Stimulated activated naive CD4-positive, alpha-beta T cell treated with Interleukin-2 at 50 U/mL for 16 hours (primary cell): ENCODE measurements at places on chromosomes 2 and 18.

GRCh38 chr18:36850527-36851201 is 21.7 kb downstream of the KIAA1328 start:
- no peak for DNase-seq

- DNase-seq = no peak
These were observed 829.2 kb downstream of the ERBB4 start for GRCh38 chr2:211709389-211709788.

DNA sequence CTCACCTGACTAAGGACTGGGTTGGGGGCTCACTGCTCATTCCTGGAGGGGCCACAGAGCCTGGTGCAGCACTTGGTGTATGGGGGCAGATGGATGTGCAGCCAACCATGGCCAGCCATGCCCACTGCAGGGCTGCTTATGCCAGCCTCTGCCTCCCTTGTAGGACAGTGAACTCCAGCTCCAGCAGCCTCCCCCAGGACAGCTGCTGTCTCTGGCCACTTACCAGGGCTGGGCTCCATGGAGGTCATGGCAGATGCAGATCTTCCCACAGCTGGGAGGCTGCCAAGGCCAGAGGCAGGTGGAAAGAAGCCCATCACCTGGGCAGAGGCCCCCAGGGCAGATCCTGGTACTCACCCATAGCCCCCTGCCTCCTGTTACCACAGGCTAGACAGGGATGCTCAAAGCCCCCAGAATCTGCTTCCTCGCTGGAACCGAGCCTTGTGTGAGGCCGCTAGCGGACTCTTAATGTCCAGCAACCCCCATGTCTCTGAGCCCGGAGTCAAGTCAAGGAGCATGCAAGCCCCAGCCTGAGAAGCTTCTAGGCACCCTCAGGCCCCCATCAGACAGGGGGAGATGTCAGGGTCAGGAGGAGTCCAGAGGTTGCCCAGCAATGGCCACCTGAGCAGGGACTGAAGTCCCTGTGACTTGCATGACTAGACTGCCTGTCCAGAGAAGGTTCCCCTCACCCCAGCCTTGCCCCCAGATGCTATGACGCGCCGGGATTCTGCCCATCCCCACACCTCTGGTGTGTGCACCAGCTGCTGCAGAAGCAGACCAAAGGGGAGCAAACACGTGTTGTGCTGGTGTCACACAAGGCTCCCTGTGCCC is 123.6 kb downstream of the TWIST2 start:
- DNase-seq = no peak

DNA sequence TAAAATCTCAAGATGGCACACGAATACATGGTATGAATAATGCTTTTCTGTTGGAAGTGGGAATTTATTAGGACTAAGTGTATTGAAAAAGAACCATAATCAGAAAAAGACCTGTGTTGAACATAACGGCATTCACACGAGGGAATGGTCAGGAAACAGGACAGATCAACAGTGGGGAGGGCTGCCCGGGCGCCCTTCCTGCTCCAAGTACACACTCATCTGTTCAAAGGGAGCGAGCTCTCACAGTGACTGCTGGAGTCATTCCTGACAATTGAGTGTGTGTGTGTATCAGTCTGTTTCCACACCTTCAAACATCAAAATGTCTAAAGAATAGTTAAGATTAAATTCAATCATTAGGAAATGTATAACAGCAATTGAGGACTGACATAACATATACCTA is 167.2 kb downstream of the HDAC4 start:
- DNase-seq = no peak

DNA sequence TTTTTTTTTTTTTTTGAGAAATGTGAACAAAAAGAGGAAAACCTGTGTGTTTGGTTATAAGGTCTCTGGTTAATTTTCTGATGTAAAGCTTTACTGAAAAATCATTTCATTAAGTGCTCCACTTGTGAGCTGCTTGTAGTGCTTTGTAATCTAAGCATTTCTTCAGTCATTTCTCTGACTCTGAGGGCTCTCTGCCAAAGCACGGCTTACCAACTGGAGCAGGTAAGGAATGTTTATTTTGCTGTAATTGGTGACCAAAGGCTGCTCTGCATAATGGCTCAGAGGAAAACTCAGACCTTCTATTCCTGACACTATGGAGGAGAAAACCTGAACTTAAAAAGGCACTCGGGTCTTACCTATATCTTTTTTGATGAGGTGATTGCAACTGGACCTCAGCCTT is 848.8 kb downstream of the MBD2 start:
- DNase-seq = no peak

GRCh38 chr2:230899786-230900185 is 25.3 kb downstream of the GPR55 start:
- peak; percentile 49 for DNase-seq

DNA sequence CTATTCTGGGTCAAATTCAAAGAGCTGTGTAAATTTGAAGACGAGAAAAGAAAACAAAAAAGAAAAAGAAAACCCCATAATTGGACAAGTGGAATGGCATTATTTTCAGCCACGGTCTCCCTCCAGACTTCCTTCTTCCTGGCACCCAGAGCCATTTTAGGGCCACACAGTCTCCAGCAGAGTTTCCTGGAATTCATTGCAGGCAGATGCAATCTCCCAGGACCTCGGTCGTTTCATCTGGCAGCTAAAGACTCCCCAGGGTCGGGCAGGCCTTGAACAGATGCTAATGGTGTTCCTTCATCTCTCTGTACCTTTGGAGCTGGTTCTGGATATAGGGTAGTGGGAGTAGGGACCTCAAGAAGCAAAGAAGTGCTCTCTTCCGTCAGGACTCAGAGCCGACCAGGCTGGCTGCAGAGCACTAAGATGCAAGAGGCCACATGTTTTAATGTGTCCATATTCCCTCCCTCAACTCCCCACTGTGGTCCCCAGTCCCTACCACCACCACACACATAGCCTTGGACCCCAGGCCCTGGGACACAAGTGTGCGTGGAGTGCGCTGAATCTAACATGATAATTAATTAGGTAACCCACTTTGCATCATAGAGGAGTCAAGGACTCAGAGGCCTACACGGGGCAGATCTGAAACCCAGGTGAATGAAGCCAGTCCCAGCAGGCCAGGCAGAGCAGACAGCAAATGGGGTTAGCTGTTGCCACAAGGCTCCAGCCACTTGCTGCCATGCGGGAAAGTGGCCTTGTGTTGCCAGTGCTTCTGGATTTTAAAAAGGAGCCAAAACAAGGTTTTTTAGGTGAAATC is 109.3 kb upstream of the ATL2 start:
- no peak for DNase-seq

DNA sequence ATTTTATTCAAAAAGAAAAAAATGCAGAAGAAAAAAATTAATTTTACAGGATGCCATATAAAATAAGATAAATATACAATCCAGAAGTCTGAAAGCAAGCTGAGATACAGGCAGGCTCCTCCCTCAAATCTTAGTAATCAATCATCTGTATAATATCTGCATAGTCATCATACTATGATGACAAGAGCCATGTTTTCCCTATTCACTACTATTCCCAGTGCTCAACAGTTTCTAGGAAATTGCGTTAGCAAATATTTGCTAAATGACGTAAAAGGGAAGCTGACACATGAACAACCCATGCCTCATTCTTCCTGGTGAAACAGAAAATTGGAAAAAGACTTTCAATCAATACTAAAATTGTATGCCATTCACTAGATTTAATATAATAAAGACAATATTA is 793.2 kb downstream of the SUCLG1 start:
- DNase-seq = no peak

DNA sequence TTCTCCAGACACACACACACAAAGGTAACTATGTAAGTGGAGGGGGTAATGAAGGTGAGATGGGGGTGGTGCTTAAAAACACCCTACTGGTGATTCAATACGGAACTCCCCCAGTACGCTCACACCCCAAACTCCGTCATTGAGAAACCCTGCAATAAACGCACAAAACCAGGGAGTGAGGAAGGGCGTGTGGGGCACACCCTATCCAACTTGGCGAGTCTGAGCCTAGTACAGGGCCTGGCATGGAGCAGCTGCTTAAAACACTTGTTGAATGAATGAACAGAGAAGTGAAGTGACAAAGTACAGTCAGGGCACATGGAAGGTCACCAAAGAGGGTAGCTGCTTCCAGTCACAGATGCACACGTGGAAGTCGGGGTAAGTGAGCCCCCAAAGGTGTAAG is 146.8 kb upstream of the SMAD2 start:
- no peak for DNase-seq

GRCh38 chr2:111194835-111195621 is 74.3 kb downstream of the BCL2L11 start:
- no peak for DNase-seq

- no peak for DNase-seq
These were observed 573.8 kb downstream of the TSN start for GRCh38 chr2:122329278-122329677.

DNA sequence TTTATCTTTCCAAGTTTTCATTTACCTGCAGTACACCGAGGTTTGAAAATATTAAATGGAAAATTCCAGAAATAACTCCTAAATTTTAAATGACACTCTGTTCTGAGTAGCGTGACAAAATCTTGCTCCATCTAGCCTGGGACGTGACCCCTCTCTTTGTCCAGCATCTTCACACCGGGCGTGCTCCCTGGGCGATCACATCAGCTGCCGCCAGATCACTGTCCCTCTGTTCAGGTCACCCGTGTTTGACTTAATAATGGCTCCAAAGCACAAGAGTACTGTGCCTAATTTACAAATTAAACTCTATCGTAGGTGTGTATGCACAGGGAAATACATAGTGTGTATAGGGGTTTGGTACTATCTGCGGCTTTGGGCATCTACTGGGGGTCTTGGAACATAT is 6.1 kb upstream of the TMEM185B start:
- DNase-seq = no peak

- DNase-seq = peak; percentile 42
These were observed 1.3 kb downstream of the PTMA start for GRCh38 chr2:231709636-231709980.

DNA sequence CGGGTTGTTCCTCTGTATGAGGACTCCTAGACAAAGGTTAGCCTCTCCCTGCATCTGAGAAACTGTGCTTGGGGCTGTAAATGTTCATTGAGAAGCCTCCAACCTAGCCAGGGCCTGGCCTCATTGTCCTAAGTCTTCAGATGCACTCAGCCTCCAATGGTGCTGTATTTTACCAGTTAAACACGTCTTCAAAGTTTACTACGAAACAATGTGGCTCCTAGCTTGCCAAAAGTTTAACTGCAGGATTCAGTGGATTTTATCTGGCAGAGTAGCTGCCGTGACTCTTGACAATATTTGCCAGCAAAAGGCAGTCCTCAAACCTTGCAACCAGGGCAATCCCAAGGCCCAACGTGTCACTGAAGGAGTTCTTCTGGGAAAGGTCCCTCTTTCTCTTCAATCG is 1.1 kb downstream of the PID1 start:
- DNase-seq = no peak

DNA sequence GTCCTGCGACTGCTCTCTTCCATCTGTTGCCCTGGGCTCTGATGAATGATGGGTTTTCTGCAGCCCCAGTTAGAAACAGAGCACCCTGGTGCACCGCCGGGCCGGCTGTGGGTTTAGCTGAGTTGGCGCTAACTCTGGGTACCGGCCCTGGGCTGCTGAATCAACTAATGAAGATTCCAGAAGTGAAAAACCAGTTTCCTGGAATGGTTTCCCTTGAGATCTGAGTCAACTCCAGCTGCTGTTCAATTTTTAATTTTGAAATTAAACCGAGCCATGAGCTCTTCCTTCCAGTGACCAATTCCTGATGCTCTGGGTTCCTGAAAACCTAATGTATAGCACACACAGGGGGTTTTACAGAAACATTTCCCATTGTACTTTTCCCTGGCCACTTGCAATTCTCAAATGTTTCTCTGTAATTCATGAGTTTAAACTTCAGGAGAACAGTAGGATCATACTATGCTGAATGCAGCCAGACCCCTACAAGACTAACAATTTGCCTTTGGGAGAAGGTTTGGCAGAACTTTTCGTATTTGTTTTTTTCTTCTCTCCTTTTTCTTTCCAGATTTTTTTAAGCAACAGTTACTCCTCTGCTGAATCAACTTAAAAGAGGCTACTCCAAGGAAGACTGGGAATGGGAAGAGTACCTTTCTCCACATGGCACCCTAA is 5.5 kb downstream of the COL6A3 start:
- DNase-seq = no peak
